Dermis microvascular lymphatic vessel endothelial cell (primary cell): ENCODE measurements at places on chromosomes 3 and 15. TPM values are rescaled to one million over a fixed set of nuclear protein-coding genes. Genes with fewer than 3 reads are reported as not detected.

Gene SH2D7
- total RNA-seq: not detected in 2 replicates

Gene GNB4
- 60.8 and 61.6 TPM in 2 replicates for total RNA-seq

Gene ITIH3
- total RNA-seq: 0.64 and 1.1 TPM in 2 replicates

Gene SPTBN5
- 0.63 and 2.7 TPM in 2 replicates for total RNA-seq

Gene SLC2A2
- not detected in 2 replicates for total RNA-seq

Gene SNUPN
- 14.0 and 15.2 TPM in 2 replicates for total RNA-seq

Gene PLSCR4
- total RNA-seq: 569 and 1,330 TPM in 2 replicates

Gene KBTBD13
- not detected in 2 replicates for total RNA-seq

Gene GUCA1C
- not detected in 2 replicates for total RNA-seq

Gene VGLL3
- 0.13 TPM in 1 of 2 replicates, not detected in the other for total RNA-seq

Gene TRPC1
- total RNA-seq: 4.0 and 5.2 TPM in 2 replicates

Gene LRRC49
- 3.1 and 3.3 TPM in 2 replicates for total RNA-seq

Gene CLRN1
- total RNA-seq: not detected in 2 replicates

Gene LRRC2
- total RNA-seq: under 0.01 and 0.13 TPM in 2 replicates

Gene FANCD2OS
- not detected in 2 replicates for total RNA-seq

Gene ZIC1
- total RNA-seq: not detected in 2 replicates

Gene GAP43
- not detected in 2 replicates for total RNA-seq

Gene GNAT1
- under 0.01 TPM in 1 of 2 replicates, not detected in the other for total RNA-seq

Gene TEX9
- 0.25 and 0.26 TPM in 2 replicates for total RNA-seq

Gene DNAJA4
- total RNA-seq: 0.90 and 2.0 TPM in 2 replicates

Gene CDHR4
- total RNA-seq: not detected in 2 replicates

Gene HESX1
- total RNA-seq: 0.13 and 0.63 TPM in 2 replicates

Gene CHDH
- 0.25 and 0.26 TPM in 2 replicates for total RNA-seq

Gene TNNC1
- total RNA-seq: 0.13 TPM in 1 of 2 replicates, not detected in the other

Gene ERICH6
- total RNA-seq: under 0.01 TPM in 2 replicates

Gene JMJD7
- total RNA-seq: 2.4 and 3.4 TPM in 2 replicates

Gene TP63
- total RNA-seq: under 0.01 TPM in 1 of 2 replicates, not detected in the other

Gene GOLGA6L4
- total RNA-seq: 0.51 and 1.8 TPM in 2 replicates

Gene ANKRD63
- total RNA-seq: not detected in 2 replicates

Gene TXNRD3
- 8.6 and 9.9 TPM in 2 replicates for total RNA-seq

Gene ATG3
- 53.5 and 62.0 TPM in 2 replicates for total RNA-seq

Gene XRN1
- 24.7 and 33.5 TPM in 2 replicates for total RNA-seq

Gene SSUH2
- 0.51 TPM in 1 of 2 replicates, not detected in the other for total RNA-seq

Gene HDAC11
- 6.3 and 7.6 TPM in 2 replicates for total RNA-seq

Gene DPPA2
- total RNA-seq: not detected in 2 replicates

Gene GOLGA6B
- not detected in 2 replicates for total RNA-seq

Gene SPINK8
- not detected in 2 replicates for total RNA-seq

Gene HRG
- total RNA-seq: not detected in 2 replicates

Gene MYO5A
- 33.8 and 50.1 TPM in 2 replicates for total RNA-seq

Gene ARF4
- 121 and 123 TPM in 2 replicates for total RNA-seq

Gene CADPS
- not detected in 2 replicates for total RNA-seq

Gene C2CD4A
- 3.2 and 4.3 TPM in 2 replicates for total RNA-seq

Gene NR2E3
- total RNA-seq: under 0.01 and 0.13 TPM in 2 replicates

Gene TRIM71
- under 0.01 TPM in 1 of 2 replicates, not detected in the other for total RNA-seq

Gene KLHL18
- total RNA-seq: 20.3 and 23.1 TPM in 2 replicates

Gene ADGRG7
- not detected in 2 replicates for total RNA-seq

Gene SLC27A2
- total RNA-seq: 3.6 and 3.7 TPM in 2 replicates

Gene KLHL40
- total RNA-seq: not detected in 2 replicates

Gene GABRB3
- 0.13 TPM in 2 replicates for total RNA-seq

Gene CTXN2
- not detected in 2 replicates for total RNA-seq

Gene CHRM5
- total RNA-seq: under 0.01 and 0.13 TPM in 2 replicates

Gene FBXL2
- 9.8 and 16.3 TPM in 2 replicates for total RNA-seq
